NCI-H2171 treated with DMSO at 0.1 percent for 48 hours (cell line): ENCODE measurements at places on chromosomes 2 and 18.

GRCh38 chr2:179344970-179345369 is 80.3 kb upstream of the SESTD1 start:
- DNase-seq, result no peak

DNA sequence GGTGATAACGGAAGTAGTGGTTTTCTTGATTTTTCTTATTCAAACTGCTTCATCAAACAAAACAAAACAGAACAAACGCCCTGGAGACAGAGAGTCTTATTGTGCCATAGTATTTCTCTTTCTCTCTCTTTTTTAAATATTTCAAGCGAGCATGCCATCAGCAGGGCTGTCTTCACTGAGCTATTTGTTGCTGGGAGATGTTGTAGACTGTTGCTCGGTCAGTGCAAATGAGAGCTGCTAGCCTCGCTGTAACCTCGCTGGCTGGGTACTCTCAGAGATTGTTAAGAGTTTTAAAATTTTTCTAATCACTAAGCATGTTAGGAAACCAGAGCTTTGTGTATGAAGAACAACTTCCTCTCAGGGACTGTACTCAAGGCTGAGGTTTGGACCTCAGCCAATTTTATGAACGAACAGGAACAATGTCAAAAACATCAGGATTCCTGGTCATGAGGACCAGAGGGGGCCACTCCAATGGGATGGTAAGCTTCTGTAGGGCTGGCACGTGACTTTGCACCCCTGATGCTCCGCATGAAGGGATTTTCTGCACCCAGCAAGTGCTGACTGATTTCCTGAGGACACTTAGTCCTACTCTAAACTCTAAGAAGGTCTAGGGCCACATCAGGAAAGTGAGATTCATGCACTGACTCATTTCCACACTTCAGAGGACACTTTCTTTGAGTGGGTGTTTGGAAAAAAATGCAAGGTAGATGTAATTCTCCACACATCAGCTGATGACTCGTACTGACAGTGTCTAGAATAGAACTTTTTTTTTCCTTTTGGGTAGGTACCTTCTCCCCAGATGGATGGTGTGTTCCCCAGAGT is 59.8 kb upstream of the IL1R1 start:
- DNase-seq, result no peak

- no peak for DNase-seq
Measured at GRCh38 chr2:226450141-226450540, 349.5 kb downstream of the IRS1 start.

GRCh38 chr18:12946549-12947284 is 1.1 kb upstream of the SEH1L start:
- peak; percentile 76 for DNase-seq

- no peak for DNase-seq
Measured at GRCh38 chr2:152395572-152395971, 60.6 kb downstream of the FMNL2 start.

DNA sequence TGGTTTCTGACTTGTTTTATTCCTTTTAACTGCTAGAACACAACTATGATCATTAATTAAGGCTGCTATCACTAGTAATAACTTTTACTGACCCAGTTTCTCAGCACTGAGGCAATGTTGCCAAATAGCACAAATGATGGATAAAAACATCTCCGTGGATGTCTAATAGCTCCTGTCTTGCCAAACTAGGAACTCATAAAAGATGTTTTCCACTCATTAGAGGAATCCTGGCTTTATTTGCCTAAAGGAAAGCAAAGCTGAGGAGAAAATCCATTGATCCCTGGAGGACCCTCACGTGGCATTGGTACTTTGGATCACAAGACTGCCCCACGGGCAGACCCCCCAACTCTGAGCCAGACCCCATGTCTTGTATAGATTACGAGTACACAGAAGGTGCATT is 96.1 kb upstream of the ZNF397 start:
- DNase-seq, result no peak

GRCh38 chr2:54956111-54956627 is 94.1 kb downstream of the RTN4 start:
- no peak for DNase-seq

- no peak for DNase-seq
Measured at GRCh38 chr2:212975333-212975732, 176.1 kb downstream of the IKZF2 start.

GRCh38 chr2:222609381-222609780 is 46.5 kb downstream of the FARSB start:
- no peak for DNase-seq

DNA sequence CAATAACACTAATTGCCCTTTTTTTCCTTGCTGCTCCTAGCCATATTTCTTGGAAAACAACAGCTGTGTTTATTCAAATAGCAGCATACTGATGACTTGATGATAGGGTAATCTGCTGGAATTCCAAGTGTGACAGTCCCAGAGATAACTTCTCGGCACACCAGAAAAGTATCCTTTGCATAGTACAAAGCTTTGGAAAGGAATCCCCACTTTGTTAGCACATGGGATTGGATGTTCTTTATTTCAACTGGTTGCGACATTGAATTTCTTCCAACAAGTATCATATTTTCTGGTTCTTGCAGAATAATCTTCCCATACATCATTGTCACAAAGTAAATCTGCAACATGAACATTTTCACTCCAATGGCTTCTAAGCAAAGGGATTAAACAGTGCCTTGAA is 445.8 kb upstream of the ACVR2A start:
- DNase-seq, result no peak

- no peak for DNase-seq
Measured at GRCh38 chr2:169080250-169081069, 11.1 kb downstream of the DHRS9 start.

- no peak for DNase-seq
Measured at GRCh38 chr2:233857511-233858141, 3.3 kb upstream of the HJURP start.

DNA sequence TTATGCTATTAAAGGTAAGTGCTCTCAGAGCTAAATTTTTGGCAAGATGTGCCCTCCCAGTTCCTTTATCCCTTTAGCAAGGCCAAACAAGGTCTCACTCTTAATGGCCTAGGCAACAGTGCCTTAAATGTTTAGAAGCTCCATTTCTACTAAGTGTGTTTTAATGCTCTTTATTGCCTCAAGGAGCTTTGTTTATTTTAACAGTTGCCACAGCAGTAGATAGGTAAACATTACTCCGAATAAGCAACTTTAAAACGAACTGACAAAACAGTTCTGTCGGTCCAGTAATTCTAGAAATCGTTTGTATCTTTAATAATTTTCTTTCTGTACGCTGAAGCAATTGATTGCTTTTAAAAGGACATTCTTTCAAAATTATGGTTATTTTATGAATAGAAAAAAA is 74.5 kb downstream of the PIEZO2 start:
- DNase-seq, result no peak

DNA sequence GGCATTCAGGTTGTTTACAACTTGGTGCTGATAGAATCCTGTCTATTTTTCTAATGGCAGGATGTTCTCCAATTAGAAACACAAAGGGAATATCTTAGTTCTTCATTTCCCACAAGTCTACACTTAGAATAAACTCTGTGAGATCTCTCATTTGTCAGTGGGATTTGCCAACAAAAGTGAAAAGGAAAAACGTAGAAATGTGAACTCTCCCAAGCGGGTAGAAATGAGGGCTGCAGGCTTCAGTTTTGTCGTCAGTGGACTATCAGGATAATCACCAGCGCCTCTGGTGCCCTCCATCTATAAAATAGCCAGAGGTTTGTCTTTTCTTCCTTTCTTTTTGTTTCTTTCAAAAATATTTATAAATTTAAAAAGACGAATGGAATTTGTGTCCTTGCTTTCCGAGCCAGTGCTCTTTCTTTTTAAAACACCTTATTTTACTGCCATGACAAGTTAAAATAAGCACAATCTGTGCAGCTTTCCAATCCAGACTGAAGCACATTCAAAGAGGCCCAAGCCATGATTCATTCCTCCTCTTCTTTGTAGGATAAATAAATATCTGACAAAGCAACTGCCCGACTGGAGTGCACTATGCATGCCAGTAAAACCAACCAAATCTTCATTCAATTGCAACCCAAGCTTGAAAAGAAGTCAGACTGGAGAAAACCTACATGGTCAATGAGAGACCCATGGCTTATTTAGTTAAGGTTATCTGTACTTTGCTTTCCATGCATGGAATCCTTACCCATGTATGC is 185.8 kb downstream of the ANKRD44 start:
- no peak for DNase-seq

DNA sequence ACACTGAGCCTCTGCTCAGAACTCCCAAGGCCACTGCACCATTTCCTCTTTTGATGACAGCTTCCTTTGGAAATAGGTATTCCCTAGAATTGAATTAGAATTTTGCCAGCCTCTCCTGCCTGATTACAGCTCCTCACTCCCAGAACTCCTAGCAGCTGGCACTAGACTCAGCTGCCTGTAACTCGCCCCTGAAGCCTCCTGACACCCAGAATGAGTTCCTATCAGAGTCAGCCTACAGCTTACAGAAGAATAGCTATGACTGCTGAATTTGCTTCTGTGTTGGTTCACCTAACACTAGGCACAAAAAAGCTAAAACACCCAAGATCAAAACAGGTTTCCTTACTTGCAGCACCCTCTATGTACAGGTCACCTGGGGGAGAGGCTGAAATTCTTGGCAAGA is 108.2 kb upstream of the PTPRM start:
- DNase-seq, result no peak

DNA sequence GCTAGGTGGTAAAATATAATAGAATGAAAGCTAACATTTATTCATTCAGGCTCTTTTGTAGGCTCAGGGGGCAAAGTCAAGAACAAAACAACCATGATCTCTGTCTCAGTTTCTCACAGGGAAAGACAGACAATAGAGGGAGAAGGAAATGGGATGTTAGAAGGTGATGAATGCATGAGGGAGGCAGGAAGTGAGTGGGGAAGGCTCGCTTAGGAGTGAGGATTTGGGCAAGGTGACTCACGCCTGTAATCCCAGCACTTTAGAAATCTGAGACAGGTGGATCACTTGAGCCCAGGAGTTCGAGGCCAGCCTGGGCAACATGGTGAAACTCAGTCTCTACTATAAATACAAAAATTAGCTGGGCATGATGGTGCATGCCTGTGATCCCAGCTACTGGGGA is 88.4 kb downstream of the CTIF start:
- DNase-seq, result no peak

DNA sequence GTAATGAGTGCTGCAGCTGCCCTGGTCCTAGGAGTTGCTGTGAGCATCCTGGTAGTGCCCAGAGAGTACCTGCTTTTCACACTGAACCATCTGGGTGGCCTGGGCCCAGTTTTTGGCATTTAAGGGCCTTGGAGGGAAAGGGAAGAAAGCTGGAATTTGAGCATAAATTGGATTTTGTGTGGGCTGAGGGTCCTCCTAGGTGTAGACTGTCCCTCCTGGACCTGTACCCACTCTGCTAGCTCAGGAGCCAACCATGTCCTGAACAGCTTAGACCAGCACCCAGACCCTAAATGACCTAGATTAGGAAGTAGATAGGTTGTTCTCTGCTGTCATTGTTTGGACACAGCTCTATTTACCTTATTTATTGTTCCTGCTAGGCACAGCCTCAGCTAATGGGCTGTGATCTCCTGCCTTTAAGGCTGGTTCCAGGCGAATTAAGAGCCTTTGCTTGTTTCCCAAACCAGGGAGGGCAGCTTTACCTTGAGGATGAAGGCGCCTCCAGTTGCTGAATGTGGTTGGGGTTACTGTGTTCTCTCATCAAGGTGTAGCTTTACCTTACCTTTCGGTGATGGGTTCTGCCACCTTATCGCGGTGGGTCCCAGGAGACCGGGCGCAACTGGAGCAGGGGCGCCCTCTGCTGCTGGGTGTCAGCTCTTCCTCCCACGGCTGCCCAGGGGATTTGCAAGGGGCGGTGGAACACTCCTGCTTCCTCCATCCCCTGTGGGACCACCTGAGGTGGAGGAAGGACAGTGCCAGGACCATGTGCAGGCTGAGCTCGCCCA is 34.4 kb downstream of the ITGA6 start:
- peak; percentile 56 for DNase-seq

DNA sequence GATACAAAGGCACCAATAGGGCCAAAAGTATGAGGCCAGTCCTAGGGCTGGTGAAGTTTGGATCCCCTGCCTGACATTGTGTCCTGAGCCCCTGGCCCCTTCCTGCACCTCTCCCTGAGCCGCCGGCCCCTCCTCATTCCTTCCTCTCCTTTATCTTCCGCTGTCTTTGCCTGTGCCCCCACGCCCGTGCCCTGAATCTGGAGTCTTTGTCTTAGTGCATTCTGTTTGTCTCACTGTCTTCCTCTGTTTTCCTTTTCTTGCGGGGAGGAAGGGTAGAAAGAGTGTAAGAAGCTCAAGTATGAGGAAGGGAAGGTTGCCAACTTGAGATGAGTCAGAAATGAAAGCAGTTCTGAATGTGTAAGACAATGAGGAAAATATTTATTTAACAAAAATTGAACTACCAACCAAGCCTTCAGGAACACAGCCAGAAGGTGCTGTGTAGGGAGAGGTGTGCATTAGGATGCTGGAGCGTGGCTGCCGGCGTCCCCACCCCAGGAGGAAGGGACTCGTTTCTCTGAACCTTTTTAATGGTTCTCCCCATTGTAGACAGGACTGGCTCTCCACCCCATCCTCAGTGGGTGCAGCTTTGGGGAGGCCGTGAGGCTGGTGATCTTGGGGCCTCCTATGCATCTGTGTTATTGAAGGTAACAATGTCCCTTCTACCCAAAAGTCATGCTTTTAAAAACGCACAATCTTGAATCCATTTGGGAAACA is 133.1 kb downstream of the NEDD4L start:
- no peak for DNase-seq

DNA sequence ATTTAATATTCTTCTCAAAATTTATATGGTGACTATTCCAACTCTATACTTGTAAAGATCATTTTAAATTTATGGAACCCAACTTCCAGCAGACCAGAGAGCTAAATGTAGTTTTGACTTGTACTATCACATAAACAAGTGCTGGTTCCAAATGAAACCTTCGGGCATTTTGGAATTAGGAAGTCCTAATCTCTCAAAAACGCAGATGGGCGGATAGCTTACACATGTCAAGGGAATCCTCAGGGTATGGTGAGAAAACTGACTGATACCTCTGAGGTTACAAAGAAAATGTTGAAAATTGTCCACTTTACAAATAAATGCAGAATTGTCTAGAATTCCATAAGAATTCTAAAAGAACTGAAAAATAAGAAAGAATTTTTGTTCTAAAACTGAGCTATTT is 224.1 kb downstream of the SS18 start:
- DNase-seq, result no peak

- no peak for DNase-seq
Measured at GRCh38 chr2:232315923-232316299, 62.6 kb upstream of the ALPP start.

DNA sequence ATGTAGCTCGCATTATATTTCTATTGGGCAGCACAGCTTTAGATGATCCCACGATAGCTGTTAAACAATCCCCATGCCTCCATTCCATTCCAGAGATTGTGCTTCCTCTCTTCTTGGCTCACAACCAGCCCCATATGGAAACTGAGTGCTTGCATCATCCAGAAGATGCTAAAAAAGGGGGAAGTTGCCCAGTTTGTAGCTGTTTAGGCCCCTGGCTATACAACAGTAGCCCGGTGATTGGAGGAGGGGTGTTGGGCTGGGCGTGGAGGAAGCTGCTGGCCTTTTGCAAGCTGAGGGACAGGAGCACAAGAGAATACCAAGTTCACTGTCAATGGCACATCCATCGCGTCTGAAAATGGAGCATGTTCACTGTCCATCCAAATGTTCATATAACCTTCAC is 360.2 kb downstream of the ALK start:
- no peak for DNase-seq
